ENCODE measurements at places on chromosomes 5 and 9. TPM values are rescaled to one million over a fixed set of nuclear protein-coding genes. Genes with fewer than 3 reads are reported as not detected.
A peak's percentile ranks its signal among the peaks of the same experiment; 100 is the strongest.

- no peaks in the 10 kb centered on the region for H3K36me3 ChIP-seq
- H3K27me3 ChIP-seq, result no peaks in the 10 kb centered on the region
- H3K4me3 ChIP-seq, result no peak overlapping the region
- no peaks in the 10 kb centered on the region for H3K4me1 ChIP-seq
- no peak overlapping the region for H3K27ac ChIP-seq
Measured at GRCh38 chr9:13431222-13431536, 151.7 kb upstream of the MPDZ start.

GRCh38 chr5:52665559-52665958 is 122.2 kb upstream of the ITGA1 start:
- H3K36me3 ChIP-seq, result no peaks in the 10 kb centered on the region
- no peaks in the 10 kb centered on the region for H3K27me3 ChIP-seq
- H3K27ac ChIP-seq, result no peak overlapping the region
- peaks cover 2% of the 10 kb centered on the region for H3K4me1 ChIP-seq
- H3K4me3 ChIP-seq, result no peak overlapping the region

DNA sequence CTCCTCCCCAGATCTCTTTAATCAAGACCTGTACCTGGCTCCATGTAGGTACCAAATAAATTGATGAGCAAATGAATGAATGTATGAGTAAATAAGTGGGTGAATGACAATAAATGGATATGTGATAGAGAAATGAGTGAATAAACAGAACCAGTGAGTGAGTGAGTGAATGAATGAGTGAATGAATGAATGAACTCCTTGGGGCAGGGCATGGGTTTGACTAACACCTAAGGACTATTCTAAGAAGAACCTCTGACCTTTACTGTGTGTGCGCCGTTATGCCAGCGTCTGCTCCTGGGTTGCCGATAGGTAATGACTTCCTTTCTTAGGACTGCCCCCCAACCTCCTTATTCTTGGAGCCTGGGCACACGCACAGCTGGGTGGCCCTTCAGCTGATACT is 1.8 kb upstream of the RPL26L1 start:
- peaks cover 34% of the 10 kb centered on the region for H3K4me1 ChIP-seq
- no peak overlapping the region for H3K27ac ChIP-seq
- no peak for DNase-seq
- peaks cover 18% of the 10 kb centered on the region for H3K36me3 ChIP-seq
- H3K27me3 ChIP-seq, result no peaks in the 10 kb centered on the region
- H3K4me3 ChIP-seq, result peak overlapping the region; percentile 3

DNA sequence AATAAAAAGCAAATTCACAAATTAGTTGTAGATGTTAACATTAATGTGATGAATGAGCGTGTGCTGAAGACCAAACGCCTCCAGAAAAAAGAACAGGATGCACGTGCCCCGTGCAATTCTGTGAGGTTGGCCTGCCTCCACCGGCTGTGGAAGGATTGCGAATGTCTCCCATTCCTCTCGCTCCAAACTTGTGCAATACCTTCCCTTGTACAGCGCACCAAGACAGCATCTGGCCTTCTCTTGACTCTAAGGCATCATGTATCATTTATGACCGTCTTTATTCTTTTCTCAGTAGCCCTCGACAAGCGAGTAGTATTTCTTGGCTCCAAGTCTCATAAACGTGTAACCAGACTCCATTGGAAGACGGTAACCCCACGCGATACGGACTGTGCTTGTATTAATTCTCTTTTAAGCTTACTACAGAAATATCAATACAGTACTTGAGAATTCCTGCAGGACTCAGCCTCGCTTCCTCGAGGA is 1.5 kb upstream of the TESK1 start:
- DNase-seq, result peak; percentile 50
- H3K27ac ChIP-seq, result peak overlapping the region; percentile 95
- H3K4me1 ChIP-seq, result peaks cover 28% of the 10 kb centered on the region

DNA sequence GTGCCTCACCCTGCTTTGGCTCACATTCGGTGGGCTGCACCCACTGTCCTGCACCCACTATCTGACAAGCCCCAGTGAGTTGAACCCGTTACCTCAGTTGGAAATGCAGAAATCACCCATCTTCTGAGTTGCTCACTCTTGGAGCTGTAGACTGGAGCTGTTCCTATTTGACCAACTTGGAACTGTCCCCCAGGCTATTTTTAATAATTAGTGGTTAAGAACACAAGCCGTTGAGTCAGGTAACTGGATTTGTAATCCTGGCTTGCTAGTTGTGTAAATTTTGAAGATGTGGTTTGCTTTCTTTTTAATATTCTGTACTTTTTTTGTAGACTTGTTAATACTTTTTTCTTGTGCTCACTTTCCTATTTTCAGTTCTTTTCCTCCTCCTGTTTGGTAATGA is 81.2 kb downstream of the CNTLN start:
- H3K4me1 ChIP-seq, result no peaks in the 10 kb centered on the region
- no peak overlapping the region for H3K27ac ChIP-seq
- no peaks in the 10 kb centered on the region for H3K36me3 ChIP-seq
- H3K4me3 ChIP-seq, result no peak overlapping the region
- DNase-seq, result no peak

- no peak overlapping the region for H3K27ac ChIP-seq
- no peaks in the 10 kb centered on the region for H3K36me3 ChIP-seq
- H3K4me1 ChIP-seq, result no peaks in the 10 kb centered on the region
- no peak for DNase-seq
- H3K27me3 ChIP-seq, result no peaks in the 10 kb centered on the region
Measured at GRCh38 chr5:21238786-21239185, 1250.8 kb upstream of the CDH18 start.

DNA sequence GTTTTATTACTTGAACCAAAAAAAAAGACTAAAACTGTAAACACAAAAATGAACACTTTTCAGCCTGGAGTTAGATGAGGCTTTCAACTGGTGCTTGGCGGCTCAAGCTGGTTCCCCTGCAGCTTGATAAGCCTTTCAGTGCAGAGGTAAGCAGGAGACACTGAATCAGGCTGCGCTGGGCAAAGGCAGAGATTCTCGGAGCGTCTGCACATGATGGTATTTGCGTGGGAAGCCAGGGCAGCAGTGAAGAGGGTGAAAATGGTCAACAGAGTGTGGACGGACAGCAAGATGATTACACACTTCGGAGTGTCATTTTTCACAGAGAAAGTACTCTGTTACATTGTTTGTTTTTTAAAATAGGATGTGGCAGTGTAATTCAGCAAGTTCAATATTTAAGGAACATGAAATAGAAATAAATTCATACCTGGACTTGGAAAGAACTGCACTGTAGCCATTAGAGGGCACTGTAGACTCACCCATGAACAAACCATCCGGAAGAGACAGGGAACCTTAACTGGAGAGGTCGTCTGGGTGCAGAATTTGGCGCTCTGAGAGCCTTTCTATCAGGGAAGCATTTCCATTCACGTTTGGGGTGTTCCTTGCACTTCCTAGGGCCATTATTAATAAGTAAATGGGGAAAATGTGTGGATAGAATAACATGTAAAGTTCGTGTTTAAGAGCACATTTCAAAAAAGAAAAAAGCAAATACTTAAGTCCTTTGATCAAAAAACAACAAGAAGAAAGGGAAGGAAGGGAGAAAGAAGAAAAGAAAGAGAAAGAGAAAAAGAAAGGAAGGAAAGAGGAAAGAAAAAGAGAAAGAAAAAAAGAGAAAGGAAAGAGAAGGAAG is 69.8 kb downstream of the ICE1 start:
- H3K4me3 ChIP-seq, result no peak overlapping the region
- no peak overlapping the region for H3K27ac ChIP-seq
- DNase-seq, result peak; percentile 53
- peaks cover 4% of the 10 kb centered on the region for H3K36me3 ChIP-seq
- peaks cover 18% of the 10 kb centered on the region for H3K4me1 ChIP-seq

Gene TRPM6
- total RNA-seq, result not detected

Data from activated CD8-positive, alpha-beta T cell treated with anti-CD3 and anti-CD28 coated beads for 36 hours (primary cell).